ENCODE measurements at places on chromosomes 5 and 9. TPM values are rescaled to one million over a fixed set of nuclear protein-coding genes. Genes with fewer than 3 reads are reported as not detected.

Gene PCDHGB7
- total RNA-seq: 0.07 TPM

Gene ANKDD1B
- not detected for total RNA-seq

Gene AQP7
- 0.31 TPM for total RNA-seq

Gene RGMB
- total RNA-seq: 9.1 TPM

Gene C8G
- 1.1 TPM for total RNA-seq

Gene SEMA6A
- total RNA-seq: 0.05 TPM

Gene PCDHA9
- not detected for total RNA-seq

Gene ADRA1B
- 8.1 TPM for total RNA-seq

Gene GM2A
- 19.3 TPM for total RNA-seq

Gene GPR151
- not detected for total RNA-seq

Gene OBP2B
- total RNA-seq: not detected

Gene FBLL1
- not detected for total RNA-seq

Measured in A549 treated with DMSO at 1 μM for 4 hours (cell line).